ENCODE measurements at places on chromosomes 3 and 15.

- no peak for DNase-seq
These were observed 240.2 kb upstream of the ZNF717 start for GRCh38 chr3:76025561-76025960.

- no peak for DNase-seq
These were observed 319.3 kb upstream of the SATB1 start for GRCh38 chr3:18744472-18744871.

GRCh38 chr15:55665605-55666227 lies 77.2 kb downstream of the PRTG start:
- DNase-seq, result no peak

DNA sequence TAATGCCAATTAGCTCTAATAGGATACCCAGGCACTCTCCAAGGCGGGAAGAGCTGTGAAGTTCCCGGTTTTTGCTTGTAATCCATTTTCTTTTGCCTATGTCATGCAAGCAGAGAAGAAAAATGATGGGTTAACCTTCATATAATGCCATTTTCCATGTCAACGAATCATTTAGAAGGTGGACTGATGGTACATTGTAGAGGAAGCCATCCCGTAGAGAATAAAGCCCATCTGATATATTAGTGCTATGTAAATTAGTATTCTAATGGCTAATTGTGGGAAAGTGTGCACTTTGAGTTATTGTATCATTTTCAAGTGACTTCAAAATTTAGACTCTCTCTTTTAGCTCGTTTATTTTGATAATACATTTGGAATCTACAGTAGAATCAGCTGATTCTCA lies 509.1 kb downstream of the ROBO2 start:
- no peak for DNase-seq

DNA sequence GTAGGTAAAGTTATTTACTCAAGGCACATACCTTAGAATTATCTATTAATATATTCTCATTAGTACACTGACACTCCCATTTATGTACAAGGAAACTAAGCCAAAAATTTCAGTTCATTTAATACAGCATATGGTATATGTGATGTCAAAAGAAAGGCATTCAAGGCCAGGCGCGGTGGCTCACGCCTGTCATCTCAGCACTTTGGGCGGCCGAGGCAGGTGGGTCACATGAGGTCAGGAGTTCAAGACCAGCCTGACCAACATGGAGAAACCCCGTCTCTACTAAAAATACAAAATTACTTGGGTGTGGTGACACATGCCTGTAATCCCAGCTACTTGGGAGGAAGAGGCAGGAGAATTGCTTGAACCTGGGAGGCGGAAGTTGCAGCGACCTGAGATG lies 435.2 kb downstream of the GBE1 start:
- DNase-seq, result no peak

GRCh38 chr15:48559285-48559684 lies 86.2 kb downstream of the FBN1 start:
- DNase-seq, result no peak

Measured in stimulated activated CD4-positive, alpha-beta T cell treated with anti-CD3 and anti-CD28 coated beads, Interleukin-15, amount 100 ng/mL, for 48 hours (primary cell).